ENCODE measurements at places on chromosomes 11 and 22. TPM values are rescaled to one million over a fixed set of nuclear protein-coding genes. Genes with fewer than 3 reads are reported as not detected.

DNA sequence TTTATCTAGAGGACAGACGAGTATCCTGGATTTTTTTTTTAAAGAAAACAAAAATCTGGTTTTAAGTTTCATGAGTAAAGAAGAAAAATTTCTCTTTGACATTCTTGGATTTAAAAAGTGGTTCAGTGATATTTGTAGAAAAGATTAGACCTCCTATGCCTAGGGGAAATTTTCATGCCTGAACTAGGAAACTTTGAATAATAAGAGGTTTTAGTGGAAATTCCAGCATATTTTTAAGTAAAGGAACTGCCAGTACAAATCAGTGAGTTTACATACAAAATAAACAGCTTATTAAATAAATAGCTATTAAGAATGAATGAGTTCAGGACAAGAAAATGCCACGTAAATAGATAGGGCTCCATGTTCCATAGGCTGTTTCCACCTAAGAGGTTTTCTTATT is 17.5 kb downstream of the JAM3 start:
- DNase-seq = no peak
- no peak overlapping the region for H3K4me3 ChIP-seq
- H3K27ac ChIP-seq = no peak overlapping the region
- no peaks in the 10 kb centered on the region for H3K36me3 ChIP-seq
- no peaks in the 10 kb centered on the region for H3K4me1 ChIP-seq

GRCh38 chr11:57496109-57496820 is 19.2 kb downstream of the SLC43A1 start:
- H3K4me1 ChIP-seq = no peaks in the 10 kb centered on the region
- H3K27me3 ChIP-seq = no peaks in the 10 kb centered on the region
- no peaks in the 10 kb centered on the region for H3K36me3 ChIP-seq

- no peaks in the 10 kb centered on the region for H3K27me3 ChIP-seq
- no peaks in the 10 kb centered on the region for H3K36me3 ChIP-seq
- no peak for DNase-seq
- no peak overlapping the region for H3K27ac ChIP-seq
- no peaks in the 10 kb centered on the region for H3K4me1 ChIP-seq
These were observed 92.4 kb downstream of the RTL6 start for GRCh38 chr22:44405661-44406060.

GRCh38 chr11:121762820-121763219 is 310.1 kb upstream of the SORL1-AS1 start:
- no peaks in the 10 kb centered on the region for H3K4me1 ChIP-seq
- no peaks in the 10 kb centered on the region for H3K36me3 ChIP-seq
- H3K4me3 ChIP-seq = no peak overlapping the region
- no peaks in the 10 kb centered on the region for H3K27me3 ChIP-seq

DNA sequence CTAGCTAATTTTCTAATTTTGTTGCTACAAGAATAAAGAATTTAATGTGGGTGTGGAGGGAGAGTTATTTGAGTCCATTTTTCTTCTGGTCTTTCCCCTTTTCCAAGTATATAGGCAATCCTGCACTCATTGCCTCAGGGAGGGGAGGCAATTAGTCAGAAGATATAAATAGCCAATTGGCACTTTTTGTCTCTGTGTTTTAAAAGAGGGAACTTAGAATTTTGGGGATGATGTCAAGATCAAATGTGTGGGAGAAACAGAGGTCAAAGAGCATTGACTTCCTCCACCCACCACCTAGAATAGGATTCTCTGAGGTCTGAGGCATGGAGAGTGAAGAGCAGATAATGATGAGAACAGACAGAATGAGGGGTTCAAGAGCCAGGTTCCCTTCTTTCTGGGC is 120.3 kb upstream of the ZC3H12C start:
- H3K36me3 ChIP-seq = no peaks in the 10 kb centered on the region
- no peak for DNase-seq
- H3K27me3 ChIP-seq = no peaks in the 10 kb centered on the region
- no peak overlapping the region for H3K27ac ChIP-seq
- H3K4me3 ChIP-seq = no peak overlapping the region

DNA sequence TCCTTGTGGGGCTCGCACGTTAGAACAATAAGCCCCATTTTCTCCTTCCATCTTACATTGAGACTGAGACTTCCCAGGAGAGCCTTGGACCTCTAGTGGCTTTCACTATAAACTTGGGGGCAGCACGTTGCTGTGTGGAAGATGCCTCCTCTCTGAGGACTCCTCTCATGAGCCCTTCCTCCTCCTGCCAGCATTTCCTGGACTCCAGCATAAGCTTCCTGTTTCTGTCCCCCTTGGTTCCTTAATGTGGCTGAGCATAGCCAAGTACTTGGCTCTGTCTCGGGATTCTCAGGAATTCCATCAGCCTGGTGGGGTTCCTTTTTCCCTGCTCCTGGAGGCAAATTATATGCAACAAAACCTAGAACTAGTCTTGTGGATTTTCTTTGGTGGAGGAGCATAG is 38.8 kb upstream of the UBASH3B start:
- no peak for DNase-seq
- H3K4me1 ChIP-seq = no peaks in the 10 kb centered on the region
- H3K36me3 ChIP-seq = no peaks in the 10 kb centered on the region
- no peak overlapping the region for H3K27ac ChIP-seq
- H3K27me3 ChIP-seq = no peaks in the 10 kb centered on the region

DNA sequence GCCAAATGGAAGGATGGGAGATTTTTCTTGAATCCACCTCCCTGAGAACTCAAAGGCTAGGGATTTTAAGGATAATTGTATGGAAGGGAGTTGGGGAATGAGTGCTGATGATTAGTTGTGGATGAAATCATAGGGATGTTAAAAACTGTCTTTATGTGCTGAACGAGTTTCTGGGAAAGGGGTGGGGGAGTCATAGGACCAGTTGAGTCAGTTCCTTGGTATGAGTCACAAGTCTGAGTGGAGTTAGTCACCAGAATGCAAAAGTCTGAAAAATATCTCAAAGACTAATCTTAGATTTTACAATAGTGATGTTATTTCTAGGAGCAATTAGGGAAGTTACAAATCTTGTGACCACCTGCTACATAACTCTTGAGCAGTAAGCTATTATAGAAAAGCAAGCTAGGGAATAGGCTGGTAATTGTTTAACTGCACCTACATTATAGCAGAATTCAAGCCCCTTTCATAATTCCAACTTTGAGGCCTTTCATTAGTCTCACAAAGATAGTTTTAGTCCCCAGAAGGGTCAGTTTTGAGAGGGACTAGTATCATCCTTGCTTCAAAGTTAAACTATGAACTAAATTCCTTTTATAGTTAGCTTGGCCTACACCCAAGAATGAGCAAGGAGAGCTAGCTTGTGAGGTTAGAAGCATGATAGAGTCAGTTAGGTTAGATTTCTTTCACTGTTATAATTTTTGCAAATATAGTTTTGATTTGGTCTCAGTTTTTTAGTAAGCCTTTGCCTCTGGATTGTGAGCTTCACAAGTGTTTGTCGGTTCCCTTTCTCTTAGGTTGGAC is 668.0 kb downstream of the ETS1 start:
- no peak for DNase-seq
- H3K4me3 ChIP-seq = no peak overlapping the region
- no peak overlapping the region for H3K27ac ChIP-seq
- H3K4me1 ChIP-seq = no peaks in the 10 kb centered on the region

DNA sequence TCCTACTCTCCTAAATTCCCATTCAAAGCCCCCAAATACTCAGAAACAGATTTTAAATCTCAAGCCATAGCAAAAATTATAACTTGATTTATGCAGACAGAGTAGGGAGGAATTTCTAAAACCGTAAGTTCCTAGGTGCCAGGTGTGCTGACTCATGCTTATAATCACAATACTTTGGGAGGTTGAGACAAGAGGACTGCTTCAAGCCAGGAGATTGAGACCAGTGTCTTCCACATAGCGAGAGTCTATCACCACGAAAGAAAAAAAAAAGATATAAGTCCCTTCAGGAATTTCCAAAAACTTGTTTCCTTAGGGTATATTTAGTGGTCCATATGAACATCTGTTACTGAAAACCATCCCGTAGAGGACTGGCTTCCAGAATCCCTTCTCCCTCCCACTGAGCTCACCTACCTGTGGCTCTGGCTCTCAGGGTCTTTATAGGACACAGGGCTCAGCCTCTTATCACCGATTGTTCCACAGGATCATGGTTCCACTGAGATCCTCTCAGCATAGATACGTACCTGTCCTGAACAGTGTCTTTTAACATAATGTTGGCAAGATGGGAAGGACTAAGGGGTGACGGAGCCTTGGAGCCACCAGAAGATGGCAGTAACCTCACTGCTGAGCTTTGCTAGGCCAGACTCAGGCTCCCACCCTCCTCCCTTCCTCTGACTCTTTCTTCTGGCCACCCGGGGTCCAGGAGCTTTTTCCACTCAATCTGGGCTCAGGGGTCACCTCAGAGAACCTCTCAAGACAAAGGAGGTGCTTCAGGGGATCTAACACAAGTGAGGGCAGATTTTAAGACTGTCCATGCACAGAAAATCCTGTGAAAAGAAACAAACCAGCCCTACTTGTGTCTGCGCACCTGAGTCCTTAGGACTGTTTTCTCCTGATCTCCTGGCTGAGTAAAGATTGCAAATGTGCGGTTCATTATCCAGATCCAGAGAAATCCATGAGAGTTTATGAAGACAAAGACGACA is 117.5 kb upstream of the TOP3B start:
- H3K4me1 ChIP-seq = no peaks in the 10 kb centered on the region
- H3K27ac ChIP-seq = no peak overlapping the region
- no peak overlapping the region for H3K4me3 ChIP-seq
- DNase-seq = no peak
- H3K27me3 ChIP-seq = no peaks in the 10 kb centered on the region
- H3K36me3 ChIP-seq = no peaks in the 10 kb centered on the region

DNA sequence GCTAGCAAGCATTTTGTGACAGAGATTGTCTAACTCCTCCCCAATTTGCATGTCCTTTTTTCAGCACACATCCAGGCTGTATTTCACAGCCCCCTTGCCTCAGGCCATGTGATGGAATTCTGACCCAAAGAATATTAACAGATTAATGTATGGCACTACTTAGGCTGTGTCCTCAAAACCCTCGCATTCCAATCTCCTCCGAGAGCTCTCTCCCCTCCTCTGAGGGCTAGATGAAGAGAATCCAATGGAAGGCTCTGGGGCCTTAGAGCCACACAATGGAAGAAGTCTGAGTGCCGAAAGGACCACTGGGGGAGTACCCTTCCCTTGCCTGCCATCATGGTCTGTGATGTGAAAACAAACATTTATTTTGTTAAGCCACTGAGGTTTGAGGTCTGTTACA is 13.7 kb upstream of the NNMT start:
- no peaks in the 10 kb centered on the region for H3K27me3 ChIP-seq
- DNase-seq = no peak
- no peak overlapping the region for H3K4me3 ChIP-seq
- no peaks in the 10 kb centered on the region for H3K36me3 ChIP-seq
- no peak overlapping the region for H3K27ac ChIP-seq

GRCh38 chr11:63362196-63362793 is 7.3 kb upstream of the SLC22A9 start:
- no peaks in the 10 kb centered on the region for H3K4me1 ChIP-seq
- H3K36me3 ChIP-seq = no peaks in the 10 kb centered on the region
- H3K4me3 ChIP-seq = no peak overlapping the region
- H3K27ac ChIP-seq = no peak overlapping the region
- DNase-seq = no peak

DNA sequence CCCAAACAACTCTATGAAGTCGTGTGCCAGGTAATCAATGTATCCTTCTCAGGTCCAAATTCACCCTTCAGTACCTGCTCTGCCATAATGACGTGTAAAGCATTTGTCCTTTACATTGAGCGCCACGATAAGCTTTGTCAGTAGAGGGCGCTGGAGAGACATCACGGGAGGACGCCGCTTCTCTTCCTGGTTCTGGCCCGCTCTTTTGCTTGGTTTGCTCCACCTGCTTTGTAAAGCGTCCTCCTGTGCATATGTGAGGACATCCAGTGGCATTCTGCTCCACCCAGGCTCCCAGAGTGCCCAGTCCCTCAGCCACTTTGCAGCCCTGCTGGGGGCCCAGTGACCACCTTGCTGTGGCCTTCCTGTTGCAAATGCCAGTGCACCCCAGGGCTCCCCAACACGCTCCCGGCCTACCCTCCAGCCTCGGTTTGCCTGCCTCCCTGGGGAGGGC is 61.1 kb downstream of the WT1 start:
- no peak overlapping the region for H3K4me3 ChIP-seq
- no peaks in the 10 kb centered on the region for H3K27me3 ChIP-seq
- no peaks in the 10 kb centered on the region for H3K4me1 ChIP-seq
- H3K36me3 ChIP-seq = no peaks in the 10 kb centered on the region

- H3K36me3 ChIP-seq = no peaks in the 10 kb centered on the region
- no peaks in the 10 kb centered on the region for H3K4me1 ChIP-seq
- no peak overlapping the region for H3K4me3 ChIP-seq
- DNase-seq = no peak
- H3K27me3 ChIP-seq = no peaks in the 10 kb centered on the region
- H3K27ac ChIP-seq = no peak overlapping the region
These were observed 550.7 kb downstream of the INSC start for GRCh38 chr11:15665368-15665871.

DNA sequence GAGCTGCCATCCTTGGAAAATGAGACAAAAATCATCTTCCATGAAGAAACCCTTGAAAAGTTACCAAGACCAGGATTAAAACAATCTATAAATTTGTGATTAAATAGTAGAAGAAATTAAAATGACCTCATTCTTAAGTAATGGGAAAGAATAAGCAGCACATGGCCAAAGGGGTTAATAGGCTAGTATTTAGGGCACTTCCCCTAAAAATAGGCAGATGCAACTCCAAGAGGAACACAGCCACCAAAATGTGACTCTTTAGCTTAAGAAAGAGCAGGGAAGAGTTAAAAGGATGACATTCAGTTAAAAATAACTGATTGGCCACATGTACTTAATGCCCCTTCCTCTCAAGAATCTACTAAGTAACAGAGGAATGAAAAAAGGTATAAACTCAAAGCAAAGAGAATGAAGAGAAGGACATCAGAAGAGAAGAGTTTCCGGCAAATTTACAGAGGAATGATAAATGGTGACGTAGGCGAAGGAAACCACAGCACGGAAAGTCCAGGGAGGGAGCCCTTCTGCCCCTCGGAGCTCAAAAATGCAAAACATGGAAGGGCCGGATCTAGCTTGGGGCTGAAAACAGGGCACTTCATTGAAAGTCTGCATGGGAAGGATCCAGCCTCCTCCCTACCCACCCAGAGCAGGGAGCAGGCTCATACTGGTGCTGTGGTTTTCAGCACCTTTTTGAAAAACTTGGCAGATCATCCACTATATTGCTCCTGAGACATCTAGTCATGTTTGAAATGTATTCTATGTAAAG is 17.8 kb downstream of the SCUBE2 start:
- no peak overlapping the region for H3K4me3 ChIP-seq
- no peaks in the 10 kb centered on the region for H3K4me1 ChIP-seq
- H3K27me3 ChIP-seq = no peaks in the 10 kb centered on the region
- H3K27ac ChIP-seq = no peak overlapping the region
- no peak for DNase-seq
- H3K36me3 ChIP-seq = no peaks in the 10 kb centered on the region

GRCh38 chr11:104246590-104246989 is 82.6 kb upstream of the PDGFD start:
- DNase-seq = no peak
- H3K36me3 ChIP-seq = no peaks in the 10 kb centered on the region
- no peak overlapping the region for H3K4me3 ChIP-seq
- no peaks in the 10 kb centered on the region for H3K27me3 ChIP-seq
- H3K27ac ChIP-seq = no peak overlapping the region
- no peaks in the 10 kb centered on the region for H3K4me1 ChIP-seq

CWC15 gene
- 67.2 TPM for total RNA-seq

MS4A3 gene
- not detected for total RNA-seq

EFCAB6 gene
- total RNA-seq = 8.4 TPM

CCDC179 gene
- total RNA-seq = not detected

HSCB gene
- total RNA-seq = 13.6 TPM

GGTLC2 gene
- total RNA-seq = not detected

NPAS4 gene
- total RNA-seq = 1.5 TPM

SAA4 gene
- not detected for total RNA-seq

MS4A6A gene
- total RNA-seq = 35.2 TPM

GLYATL2 gene
- 4.2 TPM for total RNA-seq

B4GALNT4 gene
- total RNA-seq = 5.0 TPM

LRRC74B gene
- total RNA-seq = 0.18 TPM

All from uterus (tissue), 4 donors.